Neural crest cell (in vitro differentiated cells): ENCODE measurements at places on chromosomes 4 and X. TPM values are rescaled to one million over a fixed set of nuclear protein-coding genes. Genes with fewer than 3 reads are reported as not detected.

GRCh38 chrX:110097920-110098319 is 95.0 kb downstream of the TMEM164 start:
- H3K4me3 ChIP-seq, result no peak overlapping the region
- no peaks in the 10 kb centered on the region for H3K27me3 ChIP-seq
- no peak for DNase-seq
- peaks cover 29% of the 10 kb centered on the region for H3K36me3 ChIP-seq

DNA sequence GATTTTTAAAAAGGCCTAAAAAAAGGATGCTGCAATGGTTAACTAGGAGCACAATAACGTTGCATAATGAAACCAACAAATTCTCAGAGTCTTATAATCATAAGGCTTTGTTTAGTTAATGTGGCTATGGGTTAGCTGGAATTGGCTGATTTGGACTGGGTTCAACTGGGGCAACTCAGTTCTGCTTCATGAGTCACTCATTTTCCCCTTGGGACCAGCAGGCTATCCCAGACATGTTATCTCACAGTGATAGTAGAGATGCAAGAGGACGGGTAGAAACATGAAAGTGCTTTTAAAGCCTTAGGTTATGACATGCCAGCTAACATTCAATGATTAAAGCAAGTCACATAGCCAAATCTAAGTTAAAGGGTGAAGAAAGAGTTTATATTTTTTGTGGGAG is 189.2 kb upstream of the GK2 start:
- H3K4me3 ChIP-seq, result no peak overlapping the region
- H3K27ac ChIP-seq, result no peak overlapping the region

The FOXR2 gene
- total RNA-seq, result not detected in 2 replicates

The MAGEC2 gene
- total RNA-seq, result not detected in 2 replicates

The CACNA1F gene
- total RNA-seq, result 0.05 TPM in 1 of 2 replicates, not detected in the other
